Stimulated activated CD4-positive, alpha-beta T cell treated with anti-CD3 and anti-CD28 coated beads, Interleukin-2, amount 100 ng/mL, for 4 hours (primary cell): ENCODE measurements at places on chromosomes 12 and 14.
A peak's percentile ranks its signal among the peaks of the same experiment; 100 is the strongest.

DNA sequence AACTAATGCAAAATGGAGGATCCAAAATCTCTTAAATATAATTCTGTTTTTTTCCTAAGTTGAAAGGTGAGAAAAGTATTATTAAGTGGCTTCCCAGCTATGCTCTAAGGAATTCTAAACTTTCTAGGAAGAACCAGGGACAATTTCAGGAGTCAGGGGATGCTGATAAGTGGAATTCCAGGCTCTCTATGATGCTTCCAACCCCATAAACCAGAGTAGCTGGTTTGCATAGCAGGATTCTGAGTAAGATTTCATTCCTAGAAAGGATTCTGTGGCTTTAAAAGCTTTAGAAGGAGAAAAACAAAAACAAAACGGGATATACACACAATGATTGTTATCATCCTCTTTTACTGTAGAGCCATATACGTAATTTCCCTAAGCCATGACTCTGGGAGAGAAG, 93.9 kb downstream of the SLC16A7 start:
- no peak for DNase-seq

DNA sequence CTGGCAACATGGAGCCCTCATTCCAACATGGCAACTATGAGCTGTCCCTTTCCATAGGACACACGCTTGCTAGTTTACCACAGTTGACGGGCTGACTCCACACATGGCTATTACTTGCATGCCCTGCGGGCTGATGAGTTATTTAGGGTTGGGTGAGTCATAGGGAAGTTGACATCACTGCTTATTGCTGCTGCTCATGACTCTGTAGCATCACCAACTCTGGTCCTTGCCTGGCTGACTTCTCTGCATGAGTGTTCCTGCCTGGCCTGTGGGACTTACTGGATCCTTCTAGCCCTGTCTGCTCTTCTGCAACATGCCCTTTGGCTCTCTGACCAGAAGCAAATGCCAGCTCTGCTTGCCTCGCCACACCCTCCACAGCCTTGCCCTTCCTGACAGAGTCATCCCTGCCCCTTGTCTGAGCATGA, 199.5 kb downstream of the ANO6 start:
- peak; percentile 1 for DNase-seq

DNA sequence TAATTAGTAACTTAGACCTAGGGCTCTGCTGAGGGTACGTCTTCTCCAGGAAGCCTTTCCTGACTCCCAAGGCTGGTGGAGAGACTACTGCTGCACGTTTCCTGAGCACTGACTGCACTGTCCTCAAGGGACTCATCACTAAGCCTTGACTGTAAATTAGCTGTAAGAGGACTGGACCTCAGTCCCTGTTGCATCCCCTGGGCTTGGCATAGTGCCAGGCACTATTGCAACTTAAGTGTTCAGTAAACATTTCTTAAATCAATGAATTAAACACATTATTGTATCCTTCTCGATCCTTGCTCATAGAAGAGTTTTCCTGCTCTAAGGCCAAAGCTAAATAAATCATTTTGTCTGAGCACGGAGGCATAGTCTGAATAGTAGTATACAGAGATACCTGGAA, 31.9 kb upstream of the IFNG-AS1 start:
- no peak for DNase-seq

DNA sequence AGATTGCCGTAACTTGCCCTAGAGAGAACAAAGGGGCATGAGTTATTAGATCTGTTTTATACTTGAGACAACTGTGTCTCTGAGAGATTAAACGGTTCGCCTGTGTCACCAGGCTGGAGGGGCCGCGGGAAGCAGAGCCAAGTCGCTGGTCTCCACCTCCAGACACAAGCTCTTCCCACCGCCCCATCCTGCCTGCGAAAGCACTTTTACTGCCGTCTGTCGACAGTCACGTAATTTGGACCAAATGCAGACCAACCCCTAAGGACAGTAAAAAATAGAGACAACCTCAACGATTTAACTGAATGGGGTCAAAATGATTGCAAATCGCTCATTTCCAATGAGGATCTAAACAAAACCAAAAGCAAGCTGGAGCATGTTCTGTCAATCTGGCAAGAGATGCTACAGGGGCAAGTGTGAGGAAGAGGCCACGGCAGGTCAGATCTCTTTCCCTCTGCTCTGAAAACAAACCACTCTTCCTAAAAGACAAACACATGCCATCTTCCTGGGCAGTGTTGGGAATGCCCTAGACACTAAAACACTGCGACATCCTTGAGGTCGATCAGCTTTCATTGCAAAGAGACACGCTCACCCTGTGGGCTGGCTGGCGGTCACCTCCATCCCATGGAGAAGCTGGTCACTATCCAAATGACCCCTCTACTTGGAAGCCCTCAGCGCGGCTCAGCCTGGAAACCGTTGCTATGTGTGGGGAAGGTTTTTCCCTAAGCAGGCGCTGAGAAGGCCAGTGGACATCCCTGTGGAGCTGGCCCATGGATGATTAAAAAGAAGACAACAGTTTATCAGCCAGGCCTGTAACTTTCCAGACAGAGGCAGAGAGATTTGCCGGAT, 17.1 kb downstream of the GSC start:
- no peak for DNase-seq

- DNase-seq, result no peak
These were observed 26.5 kb upstream of the SMOC1 start for GRCh38 chr14:69852531-69853321.

GRCh38 chr12:6582196-6582595, 14.1 kb upstream of the NOP2 start:
- no peak for DNase-seq

DNA sequence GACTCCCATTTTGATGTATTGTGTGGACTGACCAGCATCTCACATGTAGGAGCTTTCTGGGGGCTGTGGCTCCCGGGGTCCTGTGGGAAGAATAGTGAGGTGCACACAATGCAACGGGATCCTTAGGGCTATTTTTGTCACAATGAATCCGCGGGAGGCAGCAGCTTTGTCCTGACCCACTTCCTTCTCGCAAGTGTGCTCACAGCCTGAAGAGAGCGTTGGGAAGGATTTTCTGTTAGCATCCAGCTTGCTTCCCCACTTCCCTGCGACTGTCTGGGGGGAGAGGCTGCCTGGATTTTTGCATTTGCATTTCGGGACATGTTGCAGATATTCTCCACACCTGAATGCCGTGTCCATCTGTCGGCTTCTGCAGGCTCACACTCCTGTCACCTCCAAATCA, 31.9 kb downstream of the FZD10 start:
- no peak for DNase-seq

DNA sequence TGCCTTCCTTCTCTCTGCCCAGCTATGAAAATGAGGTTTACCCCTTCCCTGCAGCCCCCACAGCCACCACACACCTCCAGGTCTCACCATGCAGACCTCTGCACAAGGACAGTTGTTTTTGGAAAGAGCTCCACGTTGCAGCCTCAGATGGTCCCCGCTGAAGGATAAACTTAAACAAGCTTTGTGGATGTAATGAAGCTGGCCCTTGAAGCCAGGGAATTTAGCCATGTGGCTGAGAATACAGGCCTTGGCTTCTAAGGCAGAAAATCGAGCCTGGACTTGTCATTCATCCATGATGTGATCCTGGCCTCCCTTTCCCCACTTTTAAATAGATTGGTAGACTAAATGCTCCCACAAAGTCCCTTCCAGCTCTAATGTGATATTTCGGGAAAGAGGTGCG, 79.4 kb downstream of the TBX3 start:
- no peak for DNase-seq

GRCh38 chr12:94071258-94071657, 77.1 kb upstream of the PLXNC1 start:
- DNase-seq, result no peak

DNA sequence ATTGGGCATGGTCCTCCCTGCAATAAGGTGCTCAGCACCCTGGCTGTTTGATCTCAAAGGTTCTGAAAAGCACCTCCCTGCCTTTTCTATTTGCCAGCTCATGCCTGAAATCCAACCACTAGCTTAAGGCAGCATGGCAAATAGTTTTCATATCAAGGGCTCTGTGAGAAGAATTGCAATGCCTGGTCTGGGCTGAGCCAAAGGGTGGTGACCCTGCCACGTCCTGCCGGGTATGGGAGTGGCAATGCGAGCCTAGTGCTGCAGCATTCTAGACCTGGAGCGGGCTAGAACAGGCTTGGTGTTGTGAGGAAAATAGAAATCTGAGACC, 2.3 kb upstream of the SCNN1A start:
- no peak for DNase-seq

GRCh38 chr14:24972844-24973243, 77.1 kb downstream of the STXBP6 start:
- DNase-seq, result no peak
